NCI-H82 (cell line): ENCODE measurements at places on chromosomes 13 and 19.
A peak's percentile ranks its signal among the peaks of the same experiment; 100 is the strongest.

- DNase-seq = peak; percentile 74
Observed at GRCh38 chr19:3343619-3344502, 22.5 kb upstream of the NFIC start.

GRCh38 chr19:23283925-23284324 is 33.7 kb upstream of the ZNF724 start:
- DNase-seq = peak; percentile 76

GRCh38 chr19:56076498-56076897 is 44.6 kb downstream of the ZNF787 start:
- DNase-seq = peak; percentile 68

DNA sequence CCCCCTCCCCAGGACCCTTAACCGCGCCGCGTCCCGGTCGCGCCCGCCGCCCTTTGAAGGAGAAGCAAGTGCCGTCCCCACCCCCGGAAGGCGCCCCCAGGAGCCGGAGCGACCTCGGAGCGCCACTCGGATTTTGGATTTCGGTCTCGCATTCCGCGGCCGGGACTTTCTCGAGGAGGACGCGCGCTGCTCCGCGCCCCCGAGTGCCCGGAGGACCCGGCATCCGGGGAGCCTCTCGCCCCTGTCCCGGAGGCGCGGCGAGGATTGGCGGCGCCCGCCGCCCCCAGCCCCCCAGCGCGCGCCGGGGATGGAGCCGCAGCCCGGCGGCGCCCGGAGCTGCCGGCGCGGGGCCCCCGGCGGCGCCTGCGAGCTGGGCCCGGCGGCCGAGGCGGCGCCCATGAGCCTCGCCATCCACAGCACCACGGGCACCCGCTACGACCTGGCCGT is 1.6 kb downstream of the MIDN start:
- no peak for DNase-seq

GRCh38 chr19:15028490-15028889 is 20.8 kb upstream of the CASP14 start:
- DNase-seq = no peak

GRCh38 chr19:38869836-38870607 is 8.1 kb downstream of the RINL start:
- peak; percentile 88 for DNase-seq

- no peak for DNase-seq
Observed at GRCh38 chr13:51342706-51343105, 3.2 kb downstream of the SERPINE3 start.

DNA sequence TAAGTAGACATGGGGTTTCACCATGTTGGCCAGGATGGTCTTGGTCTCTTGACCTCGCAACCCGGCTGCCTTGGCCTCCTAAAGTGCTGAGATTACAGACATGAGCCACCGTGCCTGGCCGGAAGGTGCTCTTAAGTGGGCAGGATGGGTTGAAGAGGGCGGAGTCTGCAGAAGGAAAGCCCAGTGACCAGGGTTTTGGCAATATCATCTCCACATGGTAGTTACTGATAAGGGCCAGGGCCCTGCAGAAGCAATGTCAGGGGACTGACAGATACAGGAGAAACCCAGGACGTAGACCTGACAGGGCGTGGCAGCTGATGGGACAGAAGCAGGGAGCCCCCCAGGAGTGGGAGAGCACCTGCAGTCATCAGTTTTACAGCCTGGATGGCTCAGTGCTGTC is 45.7 kb upstream of the RNF113B start:
- no peak for DNase-seq

DNA sequence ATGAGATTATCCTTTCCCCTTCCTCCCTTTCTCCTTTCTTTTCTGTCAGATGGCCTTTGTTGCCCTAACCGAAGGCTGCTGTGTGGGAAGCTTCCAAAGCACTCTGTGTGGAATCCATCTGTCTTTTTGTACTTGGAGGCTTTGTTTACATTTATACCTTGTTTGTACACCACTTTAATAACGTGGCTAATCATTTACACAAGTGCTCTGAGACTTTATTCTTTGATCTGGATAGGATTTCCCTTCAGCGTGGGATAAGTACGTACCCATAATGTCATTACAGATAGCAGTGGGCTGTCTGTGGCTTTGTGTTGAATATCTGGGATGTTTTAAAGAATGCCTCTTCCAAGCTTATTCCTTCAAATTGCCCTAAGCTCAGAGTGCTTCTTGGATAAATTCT is 684.7 kb upstream of the SLITRK5 start:
- peak; percentile 80 for DNase-seq
